Transverse colon (tissue), 4 donors: ENCODE measurements at places on chromosomes 1 and 21.

- no peak overlapping the region for H3K4me3 ChIP-seq
- no peaks in the 10 kb centered on the region for H3K27me3 ChIP-seq
- no peaks in the 10 kb centered on the region for H3K36me3 ChIP-seq
- H3K27ac ChIP-seq: no peak overlapping the region
Measured at GRCh38 chr1:151061704-151062103, 1.5 kb downstream of the MLLT11 start.

GRCh38 chr1:153506831-153507413 lies 28.9 kb downstream of the S100A6 start:
- no peak overlapping the region for H3K4me3 ChIP-seq
- peak overlapping the region; percentile 79 for H3K27ac ChIP-seq
- no peaks in the 10 kb centered on the region for H3K36me3 ChIP-seq
- no peaks in the 10 kb centered on the region for H3K4me1 ChIP-seq
- DNase-seq: peak; percentile 67
- no peaks in the 10 kb centered on the region for H3K27me3 ChIP-seq

DNA sequence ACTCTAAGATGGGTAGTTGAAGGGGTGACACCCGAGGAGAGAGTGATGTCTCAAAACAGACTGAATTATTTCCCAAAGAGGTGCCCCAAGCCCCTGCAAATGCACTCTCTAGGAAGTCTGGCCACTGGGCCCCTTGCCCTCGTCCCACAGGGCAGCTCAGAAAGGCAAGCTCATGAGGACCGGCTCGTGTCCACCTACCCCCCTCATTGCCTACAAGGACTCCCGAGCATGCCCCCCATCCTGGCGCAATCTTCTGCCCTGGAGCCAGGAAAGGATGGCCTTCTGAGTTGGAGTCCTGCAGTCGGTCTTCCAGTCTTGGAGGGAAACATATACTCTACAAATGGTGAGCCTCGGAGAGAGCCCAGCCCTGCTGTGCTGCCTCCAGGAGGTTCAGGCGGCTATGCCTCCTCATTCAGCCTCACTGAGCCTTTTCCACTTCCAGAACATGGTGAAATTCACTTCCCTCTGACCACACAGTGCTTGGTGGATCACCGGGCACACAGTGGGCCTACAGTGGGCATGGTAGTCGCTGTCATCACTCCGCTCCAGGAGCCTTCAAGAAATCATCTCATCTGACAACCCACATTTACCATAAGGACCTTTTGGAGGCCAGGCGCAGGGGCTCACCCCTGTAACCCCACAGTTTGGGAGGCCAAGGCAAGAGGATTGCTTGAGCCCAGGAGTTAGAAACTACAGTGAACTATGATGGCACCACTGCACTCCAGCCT lies 5.8 kb upstream of the WNT3A start:
- no peak overlapping the region for H3K4me3 ChIP-seq
- H3K27ac ChIP-seq: no peak overlapping the region
- no peaks in the 10 kb centered on the region for H3K36me3 ChIP-seq
- H3K27me3 ChIP-seq: peaks cover 49% of the 10 kb centered on the region
- no peak for DNase-seq
- no peaks in the 10 kb centered on the region for H3K4me1 ChIP-seq

GRCh38 chr21:36156815-36157670 lies at the start of gene DOP1B:
DOP1B (plus strand) TSS chr21:36156824; CDS start chr21:36164734, 7,910 bp downstream.
- H3K36me3 ChIP-seq: no peaks in the 10 kb centered on the region
- peak within 1 kb of the TSS; percentile 99 for H3K27ac ChIP-seq
- no peaks in the 10 kb centered on the region for H3K27me3 ChIP-seq
- peak within 1 kb of the TSS; percentile 98 for H3K4me3 ChIP-seq

GRCh38 chr1:219326843-219327242 lies 153.2 kb downstream of the LYPLAL1 start:
- no peak overlapping the region for H3K4me3 ChIP-seq
- no peak overlapping the region for H3K27ac ChIP-seq
- H3K36me3 ChIP-seq: no peaks in the 10 kb centered on the region
- no peak for DNase-seq
- H3K27me3 ChIP-seq: no peaks in the 10 kb centered on the region

DNA sequence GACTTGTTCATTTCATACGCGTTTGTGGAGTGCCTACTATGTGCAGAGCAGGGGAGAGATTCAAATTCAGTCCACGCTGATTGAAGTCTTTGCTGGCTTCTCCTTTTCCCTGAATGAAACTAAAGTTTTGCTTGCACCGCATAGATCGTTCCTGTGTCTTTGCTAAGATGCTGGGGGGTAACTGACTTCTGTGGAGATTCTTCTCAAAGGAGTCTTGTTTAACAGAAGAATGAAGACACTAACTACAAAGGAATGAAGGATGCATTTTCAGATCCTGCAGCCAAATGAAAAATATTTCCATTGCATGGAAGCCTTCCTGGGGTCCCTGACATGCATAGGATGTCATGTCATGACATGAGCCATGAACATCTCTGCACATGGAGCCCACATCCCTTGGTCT lies 26.9 kb upstream of the H6PD start:
- DNase-seq: no peak
- H3K4me1 ChIP-seq: no peaks in the 10 kb centered on the region
- H3K4me3 ChIP-seq: no peak overlapping the region
- no peaks in the 10 kb centered on the region for H3K36me3 ChIP-seq
- no peak overlapping the region for H3K27ac ChIP-seq
- H3K27me3 ChIP-seq: peaks cover 64% of the 10 kb centered on the region

- no peak for DNase-seq
- H3K4me1 ChIP-seq: no peaks in the 10 kb centered on the region
- H3K4me3 ChIP-seq: no peak overlapping the region
- no peaks in the 10 kb centered on the region for H3K36me3 ChIP-seq
Measured at GRCh38 chr1:2787163-2787911, 14.2 kb downstream of the TTC34 start.

DNA sequence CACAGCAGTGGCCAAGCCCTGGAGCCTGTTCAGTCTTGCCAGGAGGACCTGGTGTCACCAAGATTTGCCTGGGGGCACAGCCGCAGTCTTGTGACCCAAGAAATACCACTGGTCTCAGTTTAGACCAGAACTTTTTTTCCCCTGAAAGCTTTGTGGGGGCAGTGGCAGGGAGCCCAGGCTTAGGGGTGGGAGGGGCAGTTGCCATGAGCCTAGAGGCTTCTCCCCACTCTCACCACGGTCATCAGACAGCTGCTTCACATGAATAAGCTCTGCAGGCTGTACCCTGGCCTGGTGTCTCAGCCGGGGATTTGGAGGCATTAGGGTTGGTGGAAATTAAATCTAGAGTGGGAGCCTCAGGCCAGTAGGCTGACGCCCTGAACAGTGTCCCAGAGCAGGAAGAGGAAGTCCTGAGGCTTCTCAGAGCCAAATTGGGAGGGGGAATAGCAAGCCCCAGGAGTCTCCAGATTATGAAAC lies 73.7 kb downstream of the SLC16A1 start:
- no peak overlapping the region for H3K4me3 ChIP-seq
- H3K4me1 ChIP-seq: peaks cover 14% of the 10 kb centered on the region
- no peaks in the 10 kb centered on the region for H3K27me3 ChIP-seq
- H3K27ac ChIP-seq: peak overlapping the region; percentile 49

- no peaks in the 10 kb centered on the region for H3K27me3 ChIP-seq
- H3K4me3 ChIP-seq: peak within 1 kb of the TSS; percentile 70
- peak; percentile 85 for DNase-seq
- peaks cover 40% of the 10 kb centered on the region for H3K4me1 ChIP-seq
Measured at GRCh38 chr1:62687903-62688686, at the start of gene DOCK7. DOCK7 (minus strand) TSS chr1:62688386; CDS start chr1:62688264, 122 bp downstream.

- H3K27ac ChIP-seq: no peak overlapping the region
- no peak overlapping the region for H3K4me3 ChIP-seq
- H3K4me1 ChIP-seq: no peaks in the 10 kb centered on the region
- DNase-seq: no peak
- no peaks in the 10 kb centered on the region for H3K27me3 ChIP-seq
Measured at GRCh38 chr1:85743814-85744213, 35.6 kb upstream of the ZNHIT6 start.

- H3K27ac ChIP-seq: no peak overlapping the region
- H3K27me3 ChIP-seq: no peaks in the 10 kb centered on the region
- H3K4me3 ChIP-seq: no peak overlapping the region
- H3K36me3 ChIP-seq: no peaks in the 10 kb centered on the region
- DNase-seq: no peak
- H3K4me1 ChIP-seq: no peaks in the 10 kb centered on the region
Measured at GRCh38 chr21:16427587-16428087, 697.9 kb downstream of the USP25 start.

DNA sequence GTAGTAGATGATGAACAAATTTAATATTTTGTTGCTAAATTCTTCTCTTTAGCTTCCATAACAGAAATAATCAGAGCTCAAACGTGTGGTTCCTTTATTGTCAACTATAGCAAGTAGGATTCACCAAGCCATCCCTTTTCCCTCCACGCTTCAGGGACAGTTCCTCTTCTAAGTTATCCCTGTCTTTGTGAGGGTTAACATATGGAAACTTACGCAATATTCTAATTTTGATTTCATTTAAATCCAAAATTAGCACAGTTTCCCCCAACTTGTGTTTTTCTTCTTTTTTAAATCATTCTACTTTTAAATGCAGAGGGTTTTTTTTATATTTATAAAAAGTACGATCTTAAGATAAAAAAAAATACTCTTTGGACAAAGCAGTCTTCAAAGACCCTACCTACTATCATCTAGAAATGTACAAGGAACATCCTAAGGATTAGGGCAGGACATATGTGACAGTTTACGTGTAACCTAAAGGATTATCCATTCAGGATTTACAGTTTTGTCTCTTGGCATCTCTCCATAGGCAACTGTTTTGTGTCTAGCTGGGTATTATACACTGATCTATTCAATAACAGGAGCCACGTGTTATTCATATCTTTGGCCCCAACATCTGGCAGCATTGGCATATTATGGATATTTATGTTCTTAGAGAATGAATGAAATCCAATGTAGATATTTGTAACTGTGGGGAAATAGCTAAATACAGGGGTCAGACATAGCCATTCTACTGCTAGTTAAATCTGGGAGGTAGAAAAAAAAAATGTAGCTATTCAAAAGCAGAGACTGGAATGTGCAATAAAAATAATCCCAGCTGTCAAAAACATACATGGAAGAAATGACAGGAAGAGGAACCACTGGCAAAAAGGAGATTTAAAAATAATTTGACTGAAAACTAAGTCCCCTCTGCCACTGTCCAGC lies 272.9 kb downstream of the NEGR1 start:
- H3K4me3 ChIP-seq: no peak overlapping the region
- no peaks in the 10 kb centered on the region for H3K4me1 ChIP-seq
- H3K27ac ChIP-seq: no peak overlapping the region
- H3K27me3 ChIP-seq: no peaks in the 10 kb centered on the region
- no peaks in the 10 kb centered on the region for H3K36me3 ChIP-seq
- DNase-seq: no peak

- no peak overlapping the region for H3K27ac ChIP-seq
- no peaks in the 10 kb centered on the region for H3K4me1 ChIP-seq
- no peak for DNase-seq
- H3K4me3 ChIP-seq: no peak overlapping the region
Measured at GRCh38 chr1:148160343-148161052, 8.4 kb upstream of the NBPF11 start.
